ENCODE measurements at places on chromosomes 3 and 15. TPM values are rescaled to one million over a fixed set of nuclear protein-coding genes. Genes with fewer than 3 reads are reported as not detected.

GRCh38 chr3:51082363-51082762 lies 302.7 kb upstream of the MANF start:
- no peak overlapping the region for H3K4me3 ChIP-seq
- no peak for DNase-seq
- no peak overlapping the region for H3K27ac ChIP-seq
- no peaks in the 10 kb centered on the region for H3K4me1 ChIP-seq
- no peaks in the 10 kb centered on the region for H3K27me3 ChIP-seq
- H3K36me3 ChIP-seq, result peaks cover 23% of the 10 kb centered on the region

GRCh38 chr3:11584570-11584969 lies 59.1 kb downstream of the VGLL4 start:
- H3K4me3 ChIP-seq, result no peak overlapping the region
- peaks cover 66% of the 10 kb centered on the region for H3K4me1 ChIP-seq
- no peak for DNase-seq
- H3K36me3 ChIP-seq, result peaks cover 33% of the 10 kb centered on the region

- H3K27ac ChIP-seq, result no peak overlapping the region
- H3K4me1 ChIP-seq, result peaks cover 2% of the 10 kb centered on the region
- no peak for DNase-seq
- H3K4me3 ChIP-seq, result no peak overlapping the region
- no peaks in the 10 kb centered on the region for H3K36me3 ChIP-seq
Measured at GRCh38 chr3:193945143-193945542, 190.8 kb upstream of the HES1 start.

DNA sequence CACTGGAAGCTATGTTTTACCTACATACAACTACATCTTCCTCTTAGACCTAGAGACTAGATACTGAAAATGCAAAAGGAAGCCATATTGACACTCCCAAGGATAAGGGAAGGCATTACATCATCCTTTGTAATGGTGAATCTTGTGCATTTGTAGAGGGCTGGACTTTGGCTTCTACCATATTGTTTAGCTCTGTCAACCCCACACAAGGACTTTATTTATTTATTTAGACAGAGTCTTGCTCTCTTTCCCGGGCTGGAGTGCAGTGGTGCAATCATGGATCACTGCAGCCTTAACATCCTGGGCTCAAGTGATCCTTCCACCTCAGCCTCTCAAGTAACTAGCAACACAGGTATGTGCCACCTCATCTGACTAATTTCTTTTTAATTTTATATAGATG lies 331.5 kb upstream of the TPRG1 start:
- DNase-seq, result no peak
- no peak overlapping the region for H3K27ac ChIP-seq
- H3K4me3 ChIP-seq, result no peak overlapping the region
- H3K27me3 ChIP-seq, result no peaks in the 10 kb centered on the region
- H3K4me1 ChIP-seq, result no peaks in the 10 kb centered on the region

- no peak for DNase-seq
- no peaks in the 10 kb centered on the region for H3K36me3 ChIP-seq
- H3K4me1 ChIP-seq, result peaks cover 3% of the 10 kb centered on the region
- H3K27me3 ChIP-seq, result peaks cover 17% of the 10 kb centered on the region
Measured at GRCh38 chr3:169627789-169628188, 35.7 kb downstream of the MECOM start.

DNA sequence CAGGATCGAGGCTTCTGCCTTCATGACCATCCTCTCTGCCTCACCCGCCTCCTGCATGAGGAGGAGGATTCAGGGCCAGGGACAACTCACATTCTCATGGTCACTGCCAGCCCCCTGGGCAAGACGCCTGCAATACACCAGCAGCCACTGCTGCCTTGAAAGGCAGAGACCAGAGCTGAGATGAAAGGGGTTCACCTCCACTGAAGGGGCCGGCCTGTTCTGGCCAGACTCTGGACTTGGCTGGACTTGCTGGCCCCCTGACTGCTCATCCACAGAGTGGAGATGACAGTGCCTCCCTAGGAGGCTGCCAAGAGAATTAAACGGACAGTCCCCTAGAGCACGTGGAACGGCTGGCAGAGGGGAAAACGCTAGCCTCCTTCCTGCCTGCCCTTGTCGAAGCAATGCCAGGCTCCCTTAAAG lies 35.2 kb downstream of the MGLL start:
- H3K4me3 ChIP-seq, result no peak overlapping the region
- no peak for DNase-seq
- H3K27ac ChIP-seq, result no peak overlapping the region
- peaks cover 7% of the 10 kb centered on the region for H3K27me3 ChIP-seq

GRCh38 chr3:73655197-73655596 lies 30.5 kb upstream of the PDZRN3 start:
- H3K27ac ChIP-seq, result no peak overlapping the region
- H3K36me3 ChIP-seq, result no peaks in the 10 kb centered on the region
- H3K4me1 ChIP-seq, result no peaks in the 10 kb centered on the region
- DNase-seq, result no peak

GRCh38 chr15:87722941-87723691 lies 533.4 kb downstream of the NTRK3 start:
- H3K27me3 ChIP-seq, result peaks cover 4% of the 10 kb centered on the region
- H3K4me3 ChIP-seq, result no peak overlapping the region
- no peak overlapping the region for H3K27ac ChIP-seq
- no peaks in the 10 kb centered on the region for H3K36me3 ChIP-seq

GRCh38 chr3:9416139-9416780 lies 18.8 kb downstream of the SETD5 start:
- peak overlapping the region; percentile 54 for H3K27ac ChIP-seq
- H3K27me3 ChIP-seq, result no peaks in the 10 kb centered on the region
- no peak for DNase-seq
- H3K36me3 ChIP-seq, result peaks cover 34% of the 10 kb centered on the region

OR4F6 gene
- total RNA-seq, result not detected

AMIGO3 gene
- total RNA-seq, result not detected

GRCh38 chr3:37640636-37641375 lies 220.9 kb upstream of the CTDSPL start:
- DNase-seq, result no peak
- H3K27ac ChIP-seq, result no peak overlapping the region
- no peaks in the 10 kb centered on the region for H3K4me1 ChIP-seq
- no peaks in the 10 kb centered on the region for H3K36me3 ChIP-seq

GRCh38 chr3:54360320-54360719 lies 238.0 kb downstream of the CACNA2D3 start:
- no peak overlapping the region for H3K27ac ChIP-seq
- no peaks in the 10 kb centered on the region for H3K36me3 ChIP-seq
- no peak overlapping the region for H3K4me3 ChIP-seq
- no peak for DNase-seq

DNA sequence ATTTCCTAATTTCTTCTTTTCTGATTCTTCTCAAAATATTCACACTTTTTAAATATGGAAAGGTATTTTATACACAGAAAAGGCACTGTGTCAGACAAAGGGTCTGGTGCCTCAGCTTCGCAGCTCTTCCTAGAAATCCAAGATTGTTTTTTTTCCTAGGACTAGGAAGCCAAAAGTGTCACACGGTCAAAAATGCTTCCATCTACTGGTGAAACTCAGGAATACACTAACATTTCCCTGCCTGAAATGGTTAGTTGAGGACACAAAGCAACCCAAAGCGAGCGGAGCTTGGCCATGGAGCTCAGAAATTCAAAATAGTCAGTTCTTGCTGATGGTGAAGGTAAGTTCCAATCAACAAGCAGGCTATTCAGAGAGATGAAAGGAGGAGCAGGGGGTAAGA lies 426.5 kb upstream of the RASGRP1 start:
- no peak overlapping the region for H3K27ac ChIP-seq
- no peak for DNase-seq
- no peaks in the 10 kb centered on the region for H3K36me3 ChIP-seq
- peaks cover 13% of the 10 kb centered on the region for H3K27me3 ChIP-seq
- no peaks in the 10 kb centered on the region for H3K4me1 ChIP-seq

DNA sequence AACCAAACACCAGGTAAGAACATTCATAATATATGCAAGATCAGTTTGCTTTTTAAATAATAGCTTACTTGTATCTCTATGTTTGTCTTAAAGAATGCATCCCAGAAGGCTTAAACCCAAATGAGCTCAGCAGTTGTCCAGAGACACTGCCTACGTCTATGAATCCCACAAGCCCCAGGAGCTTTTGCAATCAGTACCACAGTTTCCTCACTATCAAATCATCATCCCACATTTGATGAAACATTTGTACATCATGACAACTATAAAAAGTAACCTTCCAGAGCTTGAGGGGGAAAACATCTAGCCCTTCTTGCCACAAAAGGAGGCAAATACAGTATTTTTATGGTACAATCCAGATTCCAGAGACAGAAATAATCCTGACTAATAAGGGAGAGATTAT lies 63.7 kb downstream of the ATP8B4 start:
- H3K4me3 ChIP-seq, result no peak overlapping the region
- DNase-seq, result no peak
- peaks cover 2% of the 10 kb centered on the region for H3K4me1 ChIP-seq
- H3K27ac ChIP-seq, result no peak overlapping the region

CLDN16 gene
- total RNA-seq, result not detected

DNA sequence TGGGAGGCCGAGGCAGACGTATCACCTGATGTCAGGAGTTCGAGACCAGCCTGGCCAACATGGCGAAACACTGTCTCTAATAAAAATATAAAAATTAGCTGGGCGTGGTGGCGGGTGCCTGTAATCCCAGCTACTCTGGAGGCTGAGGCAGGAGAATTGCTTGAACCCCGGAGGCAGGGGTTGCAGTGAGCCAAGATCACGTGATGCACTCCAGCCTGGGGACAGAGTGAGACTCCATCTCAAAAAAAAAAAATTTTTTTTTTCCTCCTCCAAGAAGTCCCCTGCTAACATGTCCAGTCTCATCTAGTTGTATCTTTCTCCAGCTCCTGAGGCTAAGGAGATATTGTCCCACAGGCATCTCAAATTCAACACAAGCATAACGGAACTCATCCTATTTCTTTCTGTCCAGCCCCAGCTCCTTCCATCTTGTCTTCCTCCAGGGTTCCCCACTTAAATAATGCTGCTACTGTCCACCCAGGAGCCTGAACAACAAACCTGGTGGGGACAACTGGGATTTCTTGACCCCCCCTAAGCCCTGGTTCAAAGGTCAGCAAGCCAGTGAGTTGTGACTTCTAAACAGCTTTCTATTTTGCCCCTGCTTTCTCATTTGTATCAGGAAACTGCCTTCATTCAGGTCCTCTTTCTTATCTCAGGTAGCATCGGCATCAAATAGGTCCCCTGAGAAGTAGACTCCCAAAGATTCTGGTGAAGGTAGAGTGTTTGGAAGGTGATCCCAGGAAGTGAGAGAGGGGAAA lies 4.1 kb upstream of the MEF2A start:
- peaks cover 1% of the 10 kb centered on the region for H3K36me3 ChIP-seq
- peaks cover 13% of the 10 kb centered on the region for H3K4me1 ChIP-seq
- H3K27me3 ChIP-seq, result no peaks in the 10 kb centered on the region
- H3K27ac ChIP-seq, result no peak overlapping the region
- no peak for DNase-seq

DNA sequence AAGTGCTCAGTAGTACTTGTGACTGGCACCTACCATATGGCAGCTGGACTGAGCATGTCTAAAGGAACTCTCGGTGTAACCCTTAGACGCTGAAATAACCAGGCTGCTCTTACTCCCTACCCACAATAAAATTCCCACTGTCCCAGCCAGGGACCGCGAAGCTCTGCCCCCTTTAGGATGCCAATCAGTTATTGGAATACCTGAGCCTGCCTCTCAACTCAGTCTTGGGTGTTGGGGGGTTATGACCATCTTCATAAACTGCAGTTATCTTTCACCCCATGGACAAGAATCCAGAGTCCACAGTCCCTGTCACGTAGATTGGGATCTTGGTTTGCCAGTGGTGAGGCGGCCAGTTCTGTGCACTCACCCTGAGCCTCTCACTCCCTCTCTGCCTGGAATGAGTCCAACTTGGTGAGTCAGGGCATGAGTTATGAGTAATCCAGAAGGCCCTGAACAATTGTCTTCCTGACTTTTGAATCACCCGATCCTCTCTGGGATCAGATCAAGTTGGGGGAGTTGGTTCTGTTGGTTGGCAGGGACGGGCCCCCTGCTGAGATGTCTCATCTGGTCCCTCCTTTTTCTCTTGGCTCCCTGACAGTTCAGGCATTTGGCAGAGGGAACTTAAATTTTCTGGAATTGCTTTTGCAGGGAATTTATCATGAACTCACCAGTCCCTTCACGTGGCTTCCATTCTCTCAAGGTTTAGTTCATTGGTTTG lies 120.1 kb upstream of the UBE2E1 start:
- H3K4me3 ChIP-seq, result no peak overlapping the region
- H3K27me3 ChIP-seq, result no peaks in the 10 kb centered on the region
- no peaks in the 10 kb centered on the region for H3K36me3 ChIP-seq
- H3K27ac ChIP-seq, result no peak overlapping the region

CAMP gene
- total RNA-seq, result not detected

DNA sequence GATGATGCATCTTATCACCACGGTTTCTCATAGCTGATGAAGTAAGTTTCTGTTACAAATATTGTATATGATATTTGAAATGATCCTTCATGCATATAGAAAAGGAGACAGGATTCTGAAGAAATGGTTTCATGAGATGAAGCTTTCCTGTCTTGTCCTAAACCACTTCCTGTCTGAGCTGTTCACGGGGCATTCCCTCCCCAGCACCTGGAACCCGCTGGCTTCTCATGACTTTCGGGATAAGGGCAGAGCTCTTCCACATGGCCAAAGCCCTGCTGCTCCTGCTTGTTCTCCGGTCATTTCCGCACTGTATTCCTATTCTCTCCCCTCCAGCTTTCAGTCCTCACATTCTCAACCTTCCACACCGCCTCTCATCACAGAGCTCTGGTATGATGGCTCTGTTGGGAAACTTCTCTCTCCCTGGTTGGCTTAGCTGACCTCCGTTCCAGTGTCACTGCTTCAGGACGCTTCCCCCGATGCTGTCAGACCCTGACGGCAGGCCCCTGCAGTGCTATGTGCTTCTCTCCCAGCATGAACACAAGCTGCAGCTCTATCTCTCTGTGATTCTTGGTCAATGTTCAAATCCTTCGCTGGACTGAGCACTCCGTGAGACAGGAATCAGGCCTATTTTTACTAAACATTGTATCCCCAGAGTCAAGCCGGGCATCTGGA lies 86.9 kb upstream of the HERC1 start:
- H3K27ac ChIP-seq, result no peak overlapping the region
- no peak overlapping the region for H3K4me3 ChIP-seq
- no peaks in the 10 kb centered on the region for H3K36me3 ChIP-seq

GRCh38 chr15:39031596-39031995 lies 467.0 kb upstream of the RASGRP1 start:
- H3K36me3 ChIP-seq, result no peaks in the 10 kb centered on the region
- H3K4me1 ChIP-seq, result no peaks in the 10 kb centered on the region
- H3K4me3 ChIP-seq, result no peak overlapping the region
- peaks cover 7% of the 10 kb centered on the region for H3K27me3 ChIP-seq
- H3K27ac ChIP-seq, result no peak overlapping the region
